ENCODE measurements at places on chromosomes 3 and 15.

DNA sequence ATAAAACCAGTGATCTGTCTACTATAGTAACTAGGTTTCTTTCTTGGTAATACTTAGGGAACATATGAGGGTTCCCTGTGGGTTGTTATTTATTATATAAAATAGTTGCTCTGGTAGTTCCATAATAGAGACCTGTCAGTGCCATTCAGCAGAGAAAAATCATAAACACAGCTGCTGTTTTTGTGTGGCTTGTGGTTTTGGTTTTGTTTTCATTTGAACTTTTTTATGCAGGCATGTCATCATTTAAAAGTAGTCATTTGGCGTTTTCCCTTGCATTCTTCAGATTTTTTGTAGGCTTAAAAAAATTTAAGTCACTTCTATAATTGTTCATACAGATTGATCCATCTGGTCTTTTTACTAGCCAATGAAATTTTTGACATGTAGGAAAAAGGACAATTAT, 47.9 kb downstream of the PIK3CA start:
- peak; percentile 67 for DNase-seq

DNA sequence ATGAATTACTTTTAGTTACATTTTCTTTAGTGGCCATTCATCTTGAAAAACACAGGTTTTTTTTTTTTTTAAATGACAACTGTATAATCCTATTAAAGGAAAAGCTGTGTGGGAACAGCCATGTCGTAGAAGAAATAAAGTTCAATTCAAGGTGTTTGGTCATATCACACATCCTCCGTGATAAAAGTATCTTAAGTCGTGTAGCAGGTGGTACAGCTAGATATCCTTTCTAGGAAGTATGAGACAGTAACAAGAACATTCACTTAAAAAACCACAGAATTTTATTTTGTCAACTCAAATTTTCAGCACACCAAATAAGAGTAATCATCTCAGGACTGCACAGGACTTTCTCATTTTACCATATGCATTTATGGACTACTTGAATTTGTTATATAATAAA, 16.1 kb downstream of the ZDHHC23 start:
- DNase-seq: no peak

- DNase-seq: peak; percentile 51
Measured at GRCh38 chr3:123258811-123259420, 57.2 kb downstream of the SEC22A start.

DNA sequence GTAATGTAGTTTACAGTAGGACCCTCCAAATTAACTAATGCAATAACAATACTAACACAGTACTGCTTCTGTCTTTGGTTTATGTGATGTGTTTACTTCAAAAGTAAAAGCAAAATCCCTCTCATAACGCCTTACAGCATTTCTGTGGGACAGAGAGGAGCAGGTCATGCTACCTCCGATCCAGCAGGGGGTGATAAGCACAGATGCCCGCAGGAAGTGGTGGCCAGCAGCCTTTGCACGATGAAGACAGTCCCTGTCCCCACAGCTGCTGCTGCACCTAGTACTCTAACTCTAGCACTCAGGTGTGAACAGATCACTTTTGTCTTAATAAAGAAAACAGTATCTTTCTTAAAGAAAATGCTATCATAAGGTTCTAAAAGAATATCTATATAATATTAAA, 38.3 kb downstream of the ANO10 start:
- no peak for DNase-seq

DNA sequence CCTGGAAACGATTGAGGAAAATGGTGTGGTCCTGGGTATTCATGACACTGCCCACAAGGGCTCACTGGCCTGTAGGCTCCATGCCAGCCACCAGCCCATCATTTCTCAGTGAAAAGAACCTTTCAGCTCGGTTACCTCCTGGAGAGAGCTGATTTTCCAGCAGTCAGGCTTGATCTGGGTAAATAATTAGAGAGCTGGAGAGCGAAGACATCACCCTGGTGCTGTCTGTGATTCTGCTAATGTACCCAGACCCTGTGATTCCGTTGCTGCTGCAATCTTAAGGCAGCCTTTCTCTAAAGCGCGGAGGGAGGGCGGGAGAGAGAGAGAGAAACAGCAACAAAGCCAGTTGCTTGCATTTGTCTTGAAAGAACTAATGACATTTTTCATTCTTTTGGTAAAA, 221.9 kb upstream of the TOPAZ1 start:
- no peak for DNase-seq

- peak; percentile 33 for DNase-seq
Measured at GRCh38 chr15:79970624-79971434, at the start of gene BCL2A1. BCL2A1 (minus strand) TSS chr15:79971196; CDS start chr15:79971119, 77 bp downstream.

DNA sequence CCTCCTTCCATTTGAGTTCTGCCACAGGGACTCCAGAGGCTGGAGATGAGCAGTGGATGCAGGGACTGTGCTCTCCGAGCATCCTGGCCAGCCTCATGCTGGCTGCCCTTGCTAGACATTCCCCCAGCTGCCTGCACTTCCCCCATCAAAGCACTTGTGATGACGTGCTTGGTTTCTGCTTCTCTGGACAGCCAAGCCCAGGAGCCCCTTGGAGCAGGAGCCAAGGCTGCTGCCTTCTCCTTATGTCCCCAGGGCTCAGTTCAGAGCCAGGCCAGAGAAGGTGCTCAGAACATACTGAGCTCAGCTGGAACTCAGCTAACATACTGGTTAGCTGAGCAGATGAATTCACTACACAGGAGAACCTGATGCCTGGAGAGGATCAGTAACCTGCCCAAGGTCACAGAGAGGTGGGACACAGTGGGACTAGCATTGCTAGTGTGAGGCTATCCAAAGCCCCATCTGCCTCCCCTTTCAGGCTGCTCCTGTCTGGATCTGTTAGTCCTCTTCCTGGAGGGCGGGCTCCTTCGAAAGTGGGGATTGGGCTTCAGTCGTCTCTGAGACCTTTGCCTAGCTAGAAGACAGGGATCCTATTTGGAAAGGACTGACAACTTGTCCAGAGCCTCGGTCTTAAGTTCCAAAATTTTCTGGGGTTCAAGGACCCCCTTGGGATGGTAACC, 4.3 kb downstream of the PCBP4 start:
- DNase-seq: no peak

DNA sequence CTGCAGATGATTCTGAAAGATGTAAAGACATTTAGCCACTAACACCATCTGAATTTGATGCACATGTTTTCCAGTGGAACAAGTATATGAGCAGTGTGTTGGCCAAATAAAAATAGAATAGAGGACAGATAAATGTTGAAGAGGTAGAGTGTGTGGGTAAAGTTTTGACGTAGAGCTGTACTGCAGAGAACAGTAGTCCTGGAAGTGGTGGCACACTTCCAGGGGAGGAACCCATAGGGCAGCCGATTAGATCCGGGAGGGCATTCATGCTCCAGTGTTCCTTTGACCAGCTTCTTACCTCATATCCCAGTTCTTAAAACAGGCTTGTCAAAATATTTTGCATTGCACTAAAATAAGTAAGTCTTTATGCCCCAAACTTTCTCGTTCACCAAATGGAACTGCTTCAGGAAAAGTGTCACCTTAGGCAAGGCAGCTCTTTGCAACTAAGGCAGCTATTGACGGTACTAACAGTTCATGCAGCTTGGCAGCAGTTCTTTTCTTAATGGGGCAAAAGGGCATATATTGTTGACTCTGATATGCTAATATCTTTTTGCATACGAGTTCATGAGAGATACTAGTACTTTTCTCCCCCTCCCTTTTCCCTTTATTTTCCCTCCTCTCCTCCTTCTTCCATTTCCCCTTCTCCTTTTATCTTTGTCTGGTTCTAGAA, 429.3 kb upstream of the AZI2 start:
- no peak for DNase-seq

GRCh38 chr3:171896316-171896715, 53.2 kb downstream of the TMEM212 start:
- DNase-seq: no peak

GRCh38 chr3:109154979-109155378, 18.5 kb downstream of the C3orf85 start:
- no peak for DNase-seq

DNA sequence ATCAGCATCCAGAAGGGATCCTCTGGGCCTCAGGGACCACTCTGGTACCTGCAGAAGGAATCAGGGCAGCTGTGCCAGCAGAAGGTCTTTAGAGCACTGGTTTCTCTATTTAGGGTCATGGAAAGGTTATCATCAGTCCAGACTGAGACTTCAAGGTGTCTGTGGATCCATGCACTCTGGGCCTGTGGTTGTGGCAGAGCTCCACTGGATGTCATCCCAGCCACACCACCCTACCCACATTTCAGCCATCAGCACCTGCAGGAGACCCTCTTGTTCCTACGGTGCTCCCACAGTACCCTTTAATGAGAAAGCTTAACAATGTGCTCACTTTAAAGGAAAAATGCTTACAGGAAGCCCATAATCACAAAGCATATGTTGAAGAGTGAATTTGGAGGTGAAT, 603.4 kb upstream of the CCDC54 start:
- DNase-seq: no peak

- no peak for DNase-seq
Measured at GRCh38 chr3:10601151-10601856, 95.9 kb upstream of the ATP2B2 start.

DNA sequence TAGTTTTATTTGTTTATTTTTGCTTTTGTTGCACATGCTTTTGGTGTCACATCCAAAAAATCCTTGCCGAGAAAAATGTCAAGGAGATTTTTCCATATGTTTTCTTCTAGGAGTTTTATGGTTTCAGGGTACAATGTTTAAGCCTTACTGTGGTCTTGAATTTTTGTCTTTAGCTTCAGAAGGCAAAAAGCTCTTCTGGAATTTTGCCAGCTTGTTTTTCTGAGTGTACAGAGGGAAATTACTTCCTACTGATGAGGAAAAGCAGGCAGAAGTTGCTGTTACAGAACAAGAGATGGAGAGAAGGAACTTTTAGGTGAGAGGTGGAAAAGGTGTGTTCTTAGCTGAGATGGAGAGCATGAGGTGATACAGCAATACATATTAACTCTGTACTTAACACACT, 59.6 kb downstream of the UBE2E2 start:
- no peak for DNase-seq

DNA sequence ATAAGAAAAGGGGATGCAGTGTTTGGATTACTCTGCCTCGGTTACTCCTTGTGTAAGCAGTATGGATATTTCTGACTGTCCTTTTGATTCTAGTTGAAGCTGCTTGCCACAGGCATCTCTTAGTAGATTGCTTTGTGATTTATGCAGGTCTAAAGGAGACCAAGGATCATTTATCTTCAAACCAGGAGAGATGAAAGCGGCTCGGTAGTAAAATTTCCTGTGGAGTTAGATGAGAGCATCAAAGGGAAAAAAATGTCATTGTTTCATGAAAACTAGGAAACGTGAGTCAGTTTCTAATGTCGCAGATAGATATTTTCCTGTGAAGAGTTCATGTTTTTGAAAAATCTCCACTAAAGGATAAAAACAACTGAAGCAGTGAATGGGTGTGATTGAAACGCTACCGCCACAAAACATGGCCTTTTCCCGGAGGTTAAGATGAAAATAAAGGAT, 254.0 kb upstream of the TBL1XR1 start:
- DNase-seq: no peak

GRCh38 chr3:142998439-142998838, 2.9 kb upstream of the U2SURP start:
- DNase-seq: no peak

GRCh38 chr3:186783731-186784515, 546 bp downstream of the EIF4A2 start:
- peak; percentile 85 for DNase-seq

GRCh38 chr15:94002041-94002440, 229.3 kb upstream of the MCTP2 start:
- no peak for DNase-seq

- no peak for DNase-seq
Measured at GRCh38 chr3:182370949-182371348, 422.4 kb upstream of the ATP11B start.

- DNase-seq: no peak
Measured at GRCh38 chr3:150391161-150391560, 16.9 kb upstream of the TSC22D2 start.

- peak; percentile 4 for DNase-seq
Measured at GRCh38 chr3:190169243-190169642, 48.5 kb upstream of the P3H2 start.

GRCh38 chr15:65089206-65089824, 12.8 kb downstream of the KBTBD13 start:
- DNase-seq: no peak

DNA sequence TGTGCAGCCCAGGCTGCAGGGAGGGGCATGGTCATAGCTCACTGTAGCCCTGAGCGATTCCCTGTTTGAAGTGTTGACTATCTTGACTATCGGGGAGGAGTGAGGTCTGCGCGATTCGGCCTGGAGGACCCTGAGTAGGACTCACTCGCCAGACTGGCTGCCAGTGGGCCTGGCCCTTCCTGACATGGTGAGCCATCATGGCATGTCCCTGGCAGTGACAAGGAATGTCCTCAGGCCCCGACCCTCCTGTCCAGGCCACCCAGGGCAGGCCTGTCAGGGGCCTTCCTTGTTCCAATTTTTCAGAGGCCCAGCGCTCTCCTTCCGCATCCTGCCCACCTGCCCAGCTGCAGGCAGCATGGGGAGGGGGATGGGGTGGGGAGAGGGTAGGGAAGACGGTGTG, 5.2 kb upstream of the OCA2 start:
- DNase-seq: no peak

DNA sequence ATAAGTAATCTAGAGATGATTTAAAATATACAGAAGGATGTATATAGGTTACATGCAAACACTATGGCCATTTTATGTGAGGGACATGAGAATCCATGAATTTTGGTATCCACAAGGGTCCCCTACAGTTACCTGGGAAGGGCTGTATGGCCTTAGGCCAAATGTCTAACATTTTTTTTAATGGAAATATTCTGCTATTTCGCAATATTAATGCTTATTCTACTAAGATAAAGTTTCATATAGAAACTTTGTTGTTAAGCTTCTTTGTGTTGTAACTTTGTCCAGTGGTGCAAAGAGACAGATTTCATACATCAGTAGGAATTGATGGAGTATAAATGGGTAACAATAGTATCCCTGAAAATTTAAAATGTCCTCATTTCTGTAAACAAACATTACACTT, 233.4 kb upstream of the THBS1 start:
- DNase-seq: no peak

DNA sequence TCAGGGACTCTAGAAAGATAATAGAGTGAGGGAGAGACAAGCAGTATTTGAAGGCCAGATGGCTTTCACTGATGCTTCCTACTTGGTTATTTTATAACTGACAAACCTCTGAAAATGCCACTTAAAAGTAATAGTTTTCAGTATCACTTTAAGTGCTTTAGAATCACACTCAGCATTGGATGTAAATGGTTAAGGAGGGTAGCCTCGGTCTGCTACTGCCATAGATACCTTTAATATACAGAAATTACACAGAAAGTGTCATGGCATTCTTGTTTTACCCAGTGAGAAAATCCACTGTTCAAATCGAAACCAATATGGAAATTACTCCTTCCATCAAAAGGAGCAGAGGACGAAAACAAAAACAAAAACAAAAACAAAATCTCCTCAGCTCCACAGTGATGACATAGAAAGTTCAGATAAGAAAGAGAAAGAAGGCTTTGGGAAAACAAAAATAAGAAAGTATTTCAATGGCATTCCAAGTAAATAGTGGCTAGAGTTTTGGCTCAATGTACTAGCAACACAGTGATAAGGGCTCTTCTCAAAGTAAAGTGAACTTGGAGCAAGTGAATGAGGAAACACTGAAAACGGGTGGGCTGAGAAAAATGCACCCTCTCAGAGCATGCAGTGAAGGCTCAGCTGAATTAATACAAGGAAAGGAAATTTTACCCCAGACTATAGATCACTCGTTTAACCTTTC, 43.2 kb upstream of the CD47 start:
- DNase-seq: peak; percentile 18

- no peak for DNase-seq
Measured at GRCh38 chr15:99211926-99212325, 37.5 kb downstream of the TTC23 start.
